ENCODE measurements at places on chromosomes 2 and 18. TPM values are rescaled to one million over a fixed set of nuclear protein-coding genes. Genes with fewer than 3 reads are reported as not detected.

- no peak overlapping the region for H3K27ac ChIP-seq
- peaks cover 18% of the 10 kb centered on the region for H3K36me3 ChIP-seq
- no peaks in the 10 kb centered on the region for H3K27me3 ChIP-seq
- H3K4me1 ChIP-seq = no peaks in the 10 kb centered on the region
- no peak for DNase-seq
Observed at GRCh38 chr2:219565130-219566080, 5.9 kb downstream of the OBSL1 start.

DNA sequence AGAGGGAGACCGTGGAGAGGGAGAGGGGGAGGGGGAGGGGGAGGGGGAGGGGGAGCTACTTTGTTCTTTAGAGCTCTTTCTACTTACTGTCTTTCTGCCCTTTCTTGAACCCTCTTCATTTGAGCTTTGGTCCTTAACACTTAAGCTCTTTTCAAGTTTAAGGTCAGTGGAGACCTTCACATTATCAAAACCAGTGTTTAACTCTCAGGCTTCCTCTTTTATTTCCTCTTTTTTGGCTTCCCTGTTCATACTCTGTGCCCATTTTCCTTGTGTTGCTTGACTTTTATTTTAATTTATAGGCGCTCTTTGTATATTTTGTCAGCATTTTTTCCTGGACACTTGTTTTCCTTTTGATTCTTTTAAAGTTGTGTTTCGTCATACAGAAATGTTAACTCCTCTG is 37.1 kb downstream of the ACSL3 start:
- H3K36me3 ChIP-seq = no peaks in the 10 kb centered on the region
- H3K27me3 ChIP-seq = no peaks in the 10 kb centered on the region
- no peak for DNase-seq
- H3K4me1 ChIP-seq = peaks cover 12% of the 10 kb centered on the region
- no peak overlapping the region for H3K27ac ChIP-seq
- no peak overlapping the region for H3K4me3 ChIP-seq

Gene GYPC
- total RNA-seq = 94.7 TPM

DNA sequence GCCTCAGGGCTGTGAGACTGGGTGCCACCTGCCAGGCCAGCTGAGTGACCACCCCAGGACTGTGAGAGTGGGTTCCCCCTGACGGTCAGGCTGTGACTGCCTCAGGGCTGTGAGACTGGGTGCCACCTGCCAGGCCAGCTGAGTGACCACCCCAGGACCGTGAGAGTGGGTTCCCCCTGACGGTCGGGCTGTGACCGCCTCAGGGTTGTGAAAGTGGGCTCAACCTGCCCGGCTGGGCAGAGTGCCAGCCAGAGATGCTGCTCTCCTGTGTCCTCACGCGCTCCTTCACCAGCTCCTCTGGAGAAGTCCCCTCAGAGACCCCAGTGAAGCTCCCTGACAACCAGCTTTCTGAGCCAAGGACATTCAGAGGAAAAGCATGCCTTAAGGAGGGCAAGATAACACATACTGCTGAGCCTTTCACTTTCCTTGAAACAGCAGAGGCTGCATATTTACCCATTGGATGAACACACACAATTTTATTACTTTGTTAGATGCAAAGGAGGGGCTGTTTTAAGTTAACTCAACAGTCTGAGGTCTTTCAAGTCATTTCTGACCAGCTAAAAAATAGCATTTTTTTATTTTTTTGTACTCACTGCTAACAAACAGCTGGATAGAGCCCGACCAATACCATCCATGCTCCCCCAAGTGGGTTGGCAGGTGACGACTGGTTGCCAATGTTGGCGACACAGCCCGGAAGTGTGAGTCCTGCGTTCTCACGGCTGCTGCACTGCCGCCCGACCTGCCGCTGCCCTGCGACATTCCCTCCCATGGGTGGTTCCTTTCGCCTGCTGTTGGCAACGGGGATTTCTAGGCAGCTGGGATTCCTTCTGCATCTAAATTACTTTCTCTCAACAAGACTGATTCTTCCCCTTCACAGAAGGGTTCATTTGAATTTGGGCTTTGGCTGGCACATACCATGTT is 70.7 kb downstream of the NDUFA10 start:
- peaks cover 10% of the 10 kb centered on the region for H3K4me1 ChIP-seq
- H3K36me3 ChIP-seq = peaks cover under 1% of the 10 kb centered on the region
- H3K27ac ChIP-seq = peak overlapping the region; percentile 92
- H3K4me3 ChIP-seq = peak overlapping the region; percentile 46

DNA sequence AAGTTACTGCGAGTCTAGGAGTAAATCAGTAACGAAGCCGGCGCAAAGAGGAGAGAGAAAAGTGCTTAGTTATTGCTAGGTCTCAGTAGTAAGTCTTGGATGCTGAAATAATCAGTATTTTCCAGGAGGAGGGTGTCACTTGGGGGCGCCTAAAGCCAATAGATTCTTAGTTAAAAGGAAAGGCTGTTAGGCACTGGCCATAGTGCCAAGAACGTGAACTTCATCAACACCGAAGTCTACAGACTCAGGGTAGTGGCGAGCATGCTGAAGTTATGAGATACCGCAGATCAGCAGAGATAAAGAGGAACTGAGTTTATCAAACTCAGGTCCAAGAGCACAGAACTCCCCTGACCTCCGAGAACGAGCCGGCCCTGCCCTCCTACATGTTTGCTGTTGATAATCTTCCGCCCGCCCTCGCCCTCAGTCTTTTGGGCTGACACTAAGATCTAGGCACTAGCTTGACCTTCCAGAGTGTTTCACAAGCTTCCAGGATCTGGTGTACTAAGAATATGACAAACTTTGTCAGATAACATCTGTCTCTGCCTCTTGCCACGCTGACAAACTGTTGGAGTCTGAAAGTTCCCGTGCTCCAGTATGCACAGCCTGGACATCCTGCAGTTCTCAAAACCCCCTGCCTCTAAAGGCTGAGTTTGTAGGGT is 49.2 kb downstream of the CYB5A start:
- H3K27ac ChIP-seq = no peak overlapping the region
- H3K27me3 ChIP-seq = no peaks in the 10 kb centered on the region
- DNase-seq = no peak
- no peak overlapping the region for H3K4me3 ChIP-seq
- no peaks in the 10 kb centered on the region for H3K4me1 ChIP-seq

- peak; percentile 67 for DNase-seq
- H3K4me3 ChIP-seq = peak overlapping the region; percentile 46
- H3K36me3 ChIP-seq = no peaks in the 10 kb centered on the region
- H3K27ac ChIP-seq = peak overlapping the region; percentile 77
- peaks cover 13% of the 10 kb centered on the region for H3K4me1 ChIP-seq
- H3K27me3 ChIP-seq = no peaks in the 10 kb centered on the region
Observed at GRCh38 chr18:36672437-36673344, 156.1 kb downstream of the TPGS2 start.

GRCh38 chr2:50448556-50448955 is 583.4 kb downstream of the NRXN1 start:
- no peak overlapping the region for H3K27ac ChIP-seq
- no peaks in the 10 kb centered on the region for H3K27me3 ChIP-seq
- H3K36me3 ChIP-seq = no peaks in the 10 kb centered on the region
- no peaks in the 10 kb centered on the region for H3K4me1 ChIP-seq
- no peak for DNase-seq

DNA sequence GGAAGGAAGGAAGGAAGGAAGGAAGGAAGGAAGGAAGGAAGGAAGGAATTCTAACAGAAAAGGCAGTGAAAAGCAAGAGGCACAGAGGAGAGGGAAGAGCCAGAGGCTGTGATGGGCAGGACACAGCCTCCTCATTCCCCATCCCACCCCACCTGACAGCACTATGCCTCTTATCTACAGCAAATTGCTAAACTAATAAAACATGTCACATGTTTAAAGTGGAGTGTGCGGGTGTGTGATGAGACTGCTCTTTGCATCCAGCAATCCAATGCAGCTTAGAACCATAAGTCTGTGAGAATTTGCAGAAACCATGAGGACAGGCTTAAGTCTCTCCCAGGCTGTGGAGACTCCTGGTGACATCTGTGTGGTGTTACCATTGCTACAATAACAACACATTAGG is 108.4 kb upstream of the ALK start:
- DNase-seq = no peak
- H3K27me3 ChIP-seq = no peaks in the 10 kb centered on the region
- H3K27ac ChIP-seq = no peak overlapping the region
- no peak overlapping the region for H3K4me3 ChIP-seq
- H3K36me3 ChIP-seq = no peaks in the 10 kb centered on the region
